GM23338 (cell line): ENCODE measurements at places on chromosomes 7 and 10.

- DNase-seq, result no peak
Observed at GRCh38 chr10:98340940-98341310, 72.9 kb upstream of the LOXL4 start.

DNA sequence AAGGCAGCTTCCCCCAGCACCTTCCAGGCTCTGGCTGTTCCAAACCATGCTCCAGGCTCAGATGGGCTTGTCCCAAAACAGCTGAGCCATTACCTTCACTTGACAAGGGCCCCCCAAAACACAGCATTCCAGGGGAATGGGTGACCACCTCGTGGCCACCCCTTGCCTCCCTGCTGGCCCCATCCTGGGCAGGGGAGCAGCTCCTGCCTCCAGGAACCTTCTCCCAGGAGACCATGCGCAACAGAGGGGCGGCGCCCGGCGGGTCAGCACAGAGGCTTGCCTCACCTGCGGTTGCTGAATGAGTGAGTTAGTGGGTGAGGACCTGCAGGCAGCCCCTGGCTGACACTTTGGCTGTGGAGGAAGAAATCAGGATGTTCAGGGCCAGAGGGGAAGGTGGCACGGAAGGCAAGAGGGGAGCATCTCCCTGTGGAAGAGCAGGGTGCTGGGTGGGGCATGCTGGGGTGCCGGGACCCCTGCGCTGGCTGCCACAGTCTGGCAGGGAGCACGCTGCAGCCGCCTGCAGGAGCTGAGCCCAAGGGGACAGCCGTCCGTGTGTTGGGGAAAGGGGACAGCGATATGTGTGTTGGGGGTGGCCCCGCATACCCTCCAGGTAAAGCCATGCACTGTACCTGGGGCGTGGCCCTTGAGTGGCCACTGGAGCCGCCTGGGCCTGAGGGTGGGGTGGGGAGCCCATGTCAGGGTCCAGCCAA lies 54.7 kb downstream of the PWWP2B start:
- DNase-seq, result no peak

GRCh38 chr7:25260862-25261494 lies 32.7 kb upstream of the NPVF start:
- no peak for DNase-seq

- no peak for DNase-seq
Observed at GRCh38 chr10:16509996-16510395, 11.7 kb downstream of the C1QL3 start.

DNA sequence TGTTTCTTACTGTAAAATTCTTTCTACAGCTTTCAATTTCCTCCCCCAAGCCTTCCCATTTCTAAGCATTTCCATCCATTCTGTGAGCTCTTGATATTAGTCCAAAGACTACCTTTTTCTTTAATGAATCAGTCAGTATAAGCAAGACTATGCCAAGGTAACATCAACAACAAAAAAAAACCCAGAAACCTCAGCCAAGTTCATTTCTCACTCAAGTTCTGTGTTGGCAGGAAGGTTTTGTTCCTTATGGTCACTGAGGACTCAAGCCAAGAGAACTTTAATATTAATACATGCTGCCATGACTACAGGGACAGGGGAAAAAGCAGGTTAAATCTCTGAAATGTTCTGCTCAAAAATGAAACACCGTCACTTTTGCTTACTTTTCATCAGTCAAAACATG lies 621.2 kb upstream of the NRP1 start:
- no peak for DNase-seq

DNA sequence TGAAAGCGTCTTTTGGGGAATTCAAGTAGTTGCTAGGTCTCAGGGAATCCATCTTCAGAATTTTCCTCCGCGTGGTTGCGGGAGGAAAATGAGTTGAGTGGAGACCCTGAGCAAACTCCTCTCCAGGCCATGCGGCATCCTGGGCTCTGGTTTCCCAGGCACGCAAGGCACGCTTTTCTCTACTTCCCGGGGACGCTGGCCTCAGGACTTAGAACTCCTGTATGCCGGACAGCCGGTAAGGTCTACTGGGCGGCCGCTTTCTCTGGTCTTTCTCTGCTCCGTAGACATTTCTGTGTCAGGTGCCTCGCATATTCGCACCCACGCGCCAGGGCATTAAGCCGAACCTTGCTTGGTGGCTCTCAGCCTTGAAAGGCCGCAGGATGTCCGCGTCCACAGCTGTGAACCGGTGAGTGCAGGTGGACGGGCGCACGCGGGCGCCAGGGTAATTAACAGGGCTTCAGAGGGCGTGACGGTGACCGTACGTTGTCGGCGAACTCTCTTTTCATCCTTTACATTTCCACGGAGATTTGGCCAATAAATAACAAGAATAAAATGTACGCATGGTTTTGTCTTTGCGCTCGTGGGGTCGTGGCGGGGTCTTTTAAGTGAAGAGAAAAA lies 992 bp upstream of the RBM20 start:
- peak; percentile 80 for DNase-seq

- no peak for DNase-seq
Observed at GRCh38 chr10:450463-450862, 239.0 kb downstream of the DIP2C start.

GRCh38 chr7:24576171-24577025 lies 3.1 kb downstream of the PALS2 start:
- DNase-seq, result peak; percentile 83

DNA sequence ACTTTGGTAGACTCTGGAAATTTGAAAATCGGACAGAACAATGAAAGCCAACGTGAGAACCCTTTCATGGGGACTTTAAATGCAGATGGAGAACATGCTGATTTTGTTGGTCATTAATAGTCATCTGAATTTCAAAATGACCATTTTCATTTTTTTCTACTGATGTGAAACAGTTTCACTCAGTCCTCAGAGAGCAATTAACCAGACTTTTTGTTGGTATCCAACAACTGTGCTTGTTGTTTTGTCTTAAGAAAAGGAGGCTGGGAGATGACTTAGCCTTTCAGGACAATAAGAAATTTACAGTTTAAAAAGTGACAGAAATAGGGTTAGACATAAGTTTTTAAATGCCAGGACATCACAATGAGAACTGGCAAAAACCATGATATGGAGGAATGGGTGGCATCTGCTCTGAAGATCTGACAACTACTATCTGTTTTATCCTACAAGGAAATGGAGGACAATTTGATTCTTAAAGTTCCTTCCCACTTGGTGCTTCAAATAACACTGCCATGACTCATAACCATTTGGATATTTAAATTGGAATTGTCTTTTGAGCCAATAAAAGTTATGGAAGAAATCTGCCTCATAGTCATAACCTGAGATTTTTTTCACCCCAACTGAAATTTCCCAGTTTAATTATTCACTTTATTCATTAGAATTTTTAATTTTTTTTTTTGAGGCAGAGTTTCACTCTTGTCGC lies 87.2 kb upstream of the HPS1 start:
- DNase-seq, result no peak

DNA sequence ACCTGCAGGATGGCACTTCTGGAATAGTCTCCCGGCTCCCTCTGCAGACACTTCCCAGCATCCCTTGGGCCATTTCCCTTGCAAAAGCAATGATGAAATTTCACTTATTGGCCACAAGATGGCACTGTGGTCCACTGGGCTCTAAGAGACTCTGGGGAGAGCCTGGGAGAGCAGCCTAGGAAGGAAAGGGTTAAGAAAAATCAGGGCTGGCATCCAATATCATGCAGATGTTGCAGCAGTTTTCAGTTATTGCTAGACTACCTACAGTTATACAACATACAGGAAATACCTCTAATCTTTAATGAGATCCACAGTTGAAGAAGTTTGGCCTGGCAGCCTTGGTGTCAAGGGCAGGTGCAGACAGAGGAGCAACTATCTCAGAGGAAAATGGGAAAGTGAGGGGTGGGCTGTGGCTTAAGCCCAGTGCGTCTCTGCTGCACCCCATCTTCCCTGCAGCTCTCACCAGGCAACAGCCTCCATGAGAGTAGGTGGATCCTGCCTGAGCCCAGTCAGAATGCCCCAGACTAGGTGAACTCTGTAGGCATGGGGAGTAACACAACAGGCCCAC lies 100.2 kb upstream of the PRSS58 start:
- DNase-seq, result peak; percentile 80
